ENCODE measurements at places on chromosomes 11 and 22.
A peak's percentile ranks its signal among the peaks of the same experiment; 100 is the strongest.

DNA sequence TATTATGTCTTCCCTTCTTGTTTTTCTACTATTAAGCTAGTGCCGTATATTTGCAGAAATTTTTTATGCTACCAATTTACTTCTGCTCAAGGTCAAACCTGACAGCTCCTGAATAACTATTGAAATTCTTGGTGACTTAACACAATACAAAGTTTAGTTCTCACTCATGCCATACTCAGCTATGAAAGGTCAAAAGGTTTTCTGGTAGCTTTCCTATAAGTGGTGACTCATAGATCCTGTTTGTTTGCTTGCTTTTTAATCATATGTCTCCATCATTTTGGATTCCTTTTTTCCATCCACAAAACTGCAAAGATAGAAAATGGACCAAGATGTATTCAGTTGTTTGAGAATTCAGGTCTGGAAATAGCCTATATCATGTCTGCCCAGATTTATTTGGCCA lies 855.8 kb upstream of the LRRC4C start:
- DNase-seq: no peak

- DNase-seq: no peak
Observed at GRCh38 chr11:126422446-126422845, 67.0 kb downstream of the ST3GAL4 start.

- no peak for DNase-seq
Observed at GRCh38 chr22:27973846-27974245, 54.8 kb upstream of the PITPNB start.

DNA sequence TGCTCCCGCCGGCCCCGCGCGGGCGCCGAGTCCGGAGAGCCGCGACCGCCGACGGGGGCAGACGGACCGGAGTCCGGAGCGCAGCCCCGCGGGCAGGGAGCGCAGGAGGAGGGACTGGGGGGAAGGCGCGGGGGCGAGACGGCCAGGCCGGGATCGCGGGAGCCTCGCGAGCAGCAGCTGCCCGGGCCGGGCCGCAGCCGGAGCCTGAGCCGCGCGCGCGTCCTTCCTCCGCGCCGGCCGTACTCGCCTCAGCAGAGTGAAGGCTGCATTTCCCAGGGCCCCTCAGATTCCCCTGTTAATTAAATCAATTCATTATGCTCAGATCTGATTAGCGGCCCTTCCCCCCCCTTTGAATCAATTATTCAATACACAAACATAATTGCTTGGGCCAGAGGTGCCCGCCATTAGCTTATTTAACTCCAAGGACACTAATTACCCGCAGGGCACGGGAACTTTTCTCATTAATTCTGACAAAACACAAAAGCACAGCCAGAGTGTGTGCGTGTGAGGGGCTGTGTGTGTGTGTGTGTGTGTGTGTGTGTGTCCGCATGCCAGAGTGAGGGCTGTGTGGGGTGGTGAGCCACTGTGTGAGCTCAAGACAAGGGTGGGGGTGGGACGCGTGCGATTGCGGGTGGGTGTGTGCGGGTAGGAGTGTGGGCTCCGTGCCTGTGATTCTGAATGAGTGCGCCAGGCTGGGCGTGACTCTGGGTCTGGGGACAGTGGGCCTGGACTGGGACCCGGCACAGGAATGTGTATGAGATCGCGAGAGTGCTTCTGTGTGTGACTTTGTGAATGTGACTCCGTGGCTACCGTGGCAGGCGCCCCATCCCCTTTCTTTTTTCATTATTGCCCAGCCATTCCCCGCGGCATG lies 5.1 kb upstream of the LMO1 start:
- DNase-seq: no peak

DNA sequence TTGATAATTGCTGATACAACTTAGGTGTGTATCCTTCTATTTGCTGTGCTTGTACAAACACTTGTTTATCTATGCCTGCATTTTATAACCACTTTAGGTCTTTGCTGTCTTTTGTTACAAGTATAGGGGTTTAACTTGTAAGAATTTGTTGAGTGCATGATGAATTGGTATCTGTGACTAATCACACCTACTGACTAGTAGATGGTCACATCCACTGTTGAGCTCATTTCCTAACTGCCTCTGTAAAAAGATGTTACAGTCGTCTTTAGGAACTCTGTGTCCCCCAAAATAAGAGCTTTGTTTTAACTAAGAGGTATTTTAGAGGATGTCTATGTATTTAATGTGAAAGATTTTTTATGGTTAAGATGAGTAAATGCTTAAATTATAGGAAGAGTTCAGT lies 60.5 kb downstream of the HIPK3 start:
- DNase-seq: no peak

DNA sequence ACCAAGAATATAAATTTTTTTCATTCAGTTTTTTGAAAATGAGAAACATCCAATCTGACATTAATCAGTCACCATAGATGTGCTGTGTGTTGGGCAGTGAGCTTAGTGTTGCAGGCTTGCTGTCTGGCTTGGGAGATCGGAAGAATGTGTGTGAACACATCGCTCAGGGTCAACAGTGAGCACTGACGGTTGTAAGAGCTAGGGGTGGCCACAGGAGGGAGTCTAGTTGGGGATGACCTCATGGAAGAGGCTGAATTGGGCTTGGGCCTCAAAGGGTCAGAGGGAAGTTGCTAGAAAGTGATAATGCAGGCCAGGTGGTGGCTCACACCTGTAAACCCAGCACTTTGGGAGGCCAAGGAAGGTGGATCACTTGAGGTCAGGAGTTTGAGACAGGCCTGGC lies 375.4 kb downstream of the DDX10 start:
- DNase-seq: no peak

DNA sequence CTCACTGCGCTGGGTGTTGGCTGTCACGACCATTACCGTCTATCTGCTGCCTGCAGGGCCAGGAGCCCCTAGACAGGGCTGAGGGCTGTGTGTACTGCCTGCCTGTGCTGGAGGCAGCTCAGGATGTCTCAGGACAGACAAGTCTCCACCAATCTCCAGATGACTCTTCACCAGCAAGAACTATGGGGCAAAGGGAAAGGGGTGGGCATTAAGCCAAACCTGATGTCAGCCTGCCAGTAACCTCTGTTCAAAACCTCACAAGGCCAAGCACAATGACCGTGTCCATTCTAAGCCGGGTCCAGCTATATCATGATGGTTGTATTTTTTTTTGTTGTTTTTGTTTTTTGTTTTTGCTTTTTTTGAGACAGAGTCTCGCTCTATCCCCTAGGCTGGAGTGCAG lies 31.6 kb downstream of the MAFF start:
- no peak for DNase-seq

- DNase-seq: no peak
Observed at GRCh38 chr11:46690702-46691101, 9.7 kb downstream of the ARHGAP1 start.

DNA sequence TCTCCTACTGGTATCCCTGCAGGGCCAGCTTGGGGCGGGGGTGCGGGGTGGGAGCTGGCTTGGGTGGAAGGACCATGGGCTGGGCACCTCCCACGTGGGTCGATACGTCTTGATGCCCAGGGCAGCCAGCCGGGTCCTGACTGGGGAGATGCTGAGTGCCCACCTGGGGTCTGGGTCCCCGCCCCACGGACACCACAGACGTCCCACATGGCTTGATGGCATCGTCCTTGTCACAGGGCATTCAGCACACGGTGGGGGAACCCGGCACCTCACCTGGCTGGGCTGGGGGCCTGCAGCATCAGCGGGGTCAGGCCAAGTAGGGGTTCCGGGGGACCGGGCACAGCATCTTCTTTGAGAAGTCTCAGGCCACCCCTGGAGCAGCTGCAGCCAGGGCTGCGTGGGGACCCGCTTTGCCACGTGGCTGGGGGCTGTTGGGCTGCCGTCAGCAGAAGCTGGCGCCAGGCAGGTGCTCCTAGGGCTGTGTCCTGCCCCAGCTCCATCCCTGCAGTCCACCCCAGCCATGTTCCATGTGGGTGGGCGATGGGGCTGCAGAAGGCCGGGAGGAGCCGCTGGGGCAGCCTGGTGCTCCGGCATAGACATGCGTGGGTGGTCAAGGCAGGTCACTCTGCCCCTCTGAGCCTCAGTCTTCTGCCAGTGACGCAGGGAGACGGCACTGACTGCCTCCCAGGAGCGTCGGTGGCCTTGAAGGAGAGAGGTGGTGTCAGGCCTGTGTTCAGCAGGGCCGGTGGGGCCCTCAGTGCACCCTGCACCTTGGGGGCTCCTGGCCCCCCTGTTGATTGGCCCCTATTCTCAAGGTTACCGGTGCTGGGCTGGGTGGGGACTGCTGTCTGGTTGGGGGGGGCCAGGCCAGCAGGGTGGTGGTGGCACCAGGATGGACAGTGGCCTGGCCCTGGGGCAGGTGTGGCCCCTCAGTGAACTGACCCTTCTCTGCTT lies 8.4 kb downstream of the SELENOO start:
- DNase-seq: no peak

DNA sequence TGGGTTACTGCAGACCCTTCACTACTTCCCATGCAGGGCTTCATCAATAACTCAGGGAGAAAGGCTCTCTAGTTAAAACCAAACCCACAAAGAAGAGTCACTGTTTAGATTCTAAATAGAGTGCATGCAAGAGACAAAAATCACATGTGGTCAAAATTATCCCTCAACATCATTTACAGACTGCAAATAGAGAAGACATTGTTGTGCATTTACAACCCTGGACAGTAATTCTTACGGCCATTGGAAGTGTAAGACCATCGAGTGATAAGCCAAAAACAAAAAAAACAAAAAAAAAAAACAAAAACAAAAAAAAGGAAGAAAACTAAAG lies 93.4 kb downstream of the RASSF10 start:
- DNase-seq: no peak

- no peak for DNase-seq
Observed at GRCh38 chr11:117913736-117914397, 15.3 kb downstream of the TMPRSS13 start.

GRCh38 chr11:134797411-134798089 lies 385.5 kb upstream of the B3GAT1 start:
- DNase-seq: no peak

GRCh38 chr11:88106666-88107065 lies 68.6 kb downstream of the RAB38 start:
- DNase-seq: no peak

GRCh38 chr11:10490398-10491241 lies 35.6 kb downstream of the AMPD3 start:
- no peak for DNase-seq

DNA sequence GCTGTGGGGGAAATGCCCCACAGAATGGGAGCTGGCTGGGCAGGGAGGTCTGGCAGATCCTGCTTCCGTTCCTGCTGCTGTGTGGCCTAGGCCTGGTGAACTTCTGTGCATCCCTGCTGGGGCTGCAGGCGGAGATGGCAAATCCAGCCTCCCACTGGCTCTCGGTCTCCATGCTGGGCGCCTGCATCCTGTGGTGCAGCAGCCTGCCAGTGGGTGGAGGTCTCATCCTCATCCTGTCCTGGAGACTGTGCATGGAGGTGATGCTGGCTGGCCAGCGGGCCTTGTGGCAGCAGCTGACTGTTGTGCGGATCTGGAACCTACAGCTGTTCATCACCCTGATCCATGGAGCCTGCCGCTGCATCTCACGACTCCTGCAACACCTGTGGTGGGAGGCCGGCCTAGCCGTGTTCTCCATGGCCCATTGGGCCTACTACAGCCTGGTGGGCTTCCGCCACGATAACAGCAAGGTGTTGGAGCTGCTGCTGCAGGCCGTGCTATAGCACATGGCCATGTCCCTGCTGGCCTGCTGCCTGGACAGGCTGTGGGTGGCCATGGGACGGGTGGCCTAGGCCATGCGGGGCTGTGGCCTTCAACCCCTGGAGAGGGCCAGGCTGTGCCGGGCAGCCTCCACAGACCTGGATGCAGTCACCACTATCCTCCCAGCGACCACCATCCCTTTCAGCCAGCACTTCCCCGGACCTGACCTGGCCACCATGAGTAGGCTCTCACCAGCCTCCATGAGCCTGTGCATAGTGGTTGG lies 8.8 kb upstream of the RPL3 start:
- no peak for DNase-seq

DNA sequence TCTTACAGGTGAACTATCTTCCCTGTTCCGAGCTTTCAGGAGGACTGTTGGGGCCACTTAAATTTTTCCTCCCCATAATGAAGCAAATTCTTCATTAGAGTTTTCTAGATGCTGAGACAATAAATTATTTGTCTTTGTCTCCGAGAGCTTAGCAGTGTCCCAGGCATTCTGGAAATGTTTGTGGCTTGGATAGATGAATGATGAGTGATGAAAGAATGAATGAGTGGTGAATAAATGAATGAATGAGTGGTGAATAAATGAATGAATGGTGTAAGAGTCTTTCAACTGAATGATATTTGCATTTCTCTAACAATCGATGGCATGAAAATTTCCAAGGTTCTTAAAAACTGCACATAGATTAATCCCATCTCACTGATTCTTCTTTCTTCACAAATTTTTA lies 52.8 kb downstream of the AHNAK start:
- DNase-seq: no peak

- DNase-seq: no peak
Observed at GRCh38 chr22:41600976-41601375, 11.3 kb upstream of the PMM1 start.

DNA sequence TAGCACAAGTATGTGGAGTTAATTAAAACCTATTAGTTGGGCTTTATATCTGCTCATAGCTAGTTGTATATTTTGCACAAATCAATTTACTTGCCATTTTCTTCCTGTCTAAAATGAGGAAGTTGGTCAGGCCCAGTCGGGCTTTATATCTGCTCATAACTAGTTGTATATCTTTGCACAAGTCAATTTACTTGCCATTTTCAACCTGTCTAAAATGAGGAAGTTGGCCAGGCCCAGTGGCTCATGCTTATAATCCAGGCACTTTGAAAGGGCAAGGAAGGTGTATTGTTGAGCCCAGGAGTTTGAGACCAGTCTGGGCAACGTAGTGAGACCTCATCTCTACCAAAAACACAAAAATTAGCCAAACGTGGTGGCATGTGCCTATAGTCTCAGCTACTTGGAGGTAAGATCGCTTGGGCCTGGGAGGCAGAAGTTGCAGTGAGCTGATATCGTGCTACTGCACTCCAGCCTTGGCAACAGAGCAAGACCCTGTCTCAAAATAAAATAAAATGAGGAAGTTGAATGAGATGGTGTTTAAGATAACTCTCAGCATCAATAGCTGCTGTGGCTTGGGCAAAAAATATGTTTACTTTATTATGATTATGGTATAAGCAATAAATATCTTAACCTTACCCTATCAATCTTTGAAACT lies 1558.6 kb upstream of the RAG2 start:
- no peak for DNase-seq

- DNase-seq: no peak
Observed at GRCh38 chr22:39431821-39432251, 25.0 kb upstream of the MGAT3 start.

GRCh38 chr22:23240639-23241389 lies 60.5 kb downstream of the BCR start:
- no peak for DNase-seq

GRCh38 chr22:22195265-22196017 lies 49.1 kb upstream of the VPREB1 start:
- peak; percentile 48 for DNase-seq

All from prostate gland (tissue), 2 donors.